ENCODE measurements at places on chromosomes 1 and 21.

DNA sequence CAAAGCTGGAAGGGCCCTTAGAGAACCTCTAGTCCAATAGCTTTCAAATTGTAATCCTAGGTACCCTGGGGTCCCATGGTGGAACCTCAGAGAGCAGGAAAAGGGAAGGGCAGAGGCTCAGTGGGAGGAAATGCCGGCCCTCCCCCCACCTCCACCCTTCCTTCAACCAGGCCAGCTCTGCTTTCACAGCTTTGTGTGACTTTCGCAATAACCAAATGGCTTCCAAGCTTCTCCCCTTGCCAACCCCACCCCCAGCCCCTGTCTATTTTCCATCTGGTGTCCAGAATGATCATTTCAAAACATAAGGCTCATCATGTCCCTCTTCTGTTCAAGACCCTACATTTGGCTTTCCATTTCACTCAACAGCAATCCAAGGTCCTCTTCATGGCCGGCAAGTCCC is 74.4 kb downstream of the CD58 start:
- no peak for DNase-seq

- DNase-seq, result no peak
These were observed 210.3 kb downstream of the TOMM20 start for GRCh38 chr1:234918181-234918841.

DNA sequence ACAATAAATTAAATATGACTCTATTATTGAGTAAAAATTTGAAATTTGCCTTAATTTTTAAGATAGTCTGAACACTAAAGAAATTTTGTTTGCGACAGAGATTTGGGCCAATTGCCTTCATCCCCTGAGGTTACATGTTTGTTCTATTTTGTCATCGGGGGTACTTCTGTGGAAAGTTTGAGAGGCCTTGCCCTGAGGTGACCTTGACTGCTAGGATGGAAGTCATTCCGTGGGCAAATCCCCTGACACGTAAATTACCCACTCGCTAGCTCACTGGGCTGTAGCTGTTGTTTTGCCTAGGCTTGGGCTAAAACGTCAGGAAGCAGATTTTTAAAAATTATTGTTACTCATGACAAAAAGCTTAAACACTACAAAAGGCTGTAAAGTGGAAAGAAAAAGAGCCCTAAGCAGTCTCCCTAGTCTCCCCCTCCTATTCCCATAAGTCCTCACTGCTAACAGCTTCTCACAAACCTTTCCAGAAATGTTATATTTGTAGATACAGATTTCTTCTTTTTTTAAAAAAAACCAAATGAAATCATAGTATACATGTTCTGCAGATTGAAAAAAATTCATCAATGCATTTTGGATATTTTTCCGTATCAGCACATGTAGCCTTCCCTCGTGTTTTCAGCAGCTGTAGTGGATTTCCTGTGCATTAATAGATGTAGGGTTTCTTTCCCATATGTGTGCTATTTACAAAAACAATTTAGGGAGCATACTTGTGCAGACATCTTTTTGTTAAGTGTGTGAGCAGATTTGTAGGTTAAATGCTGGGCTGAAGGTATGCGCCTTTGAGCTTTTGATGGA is 142.7 kb downstream of the MRPS6 start:
- no peak for DNase-seq

DNA sequence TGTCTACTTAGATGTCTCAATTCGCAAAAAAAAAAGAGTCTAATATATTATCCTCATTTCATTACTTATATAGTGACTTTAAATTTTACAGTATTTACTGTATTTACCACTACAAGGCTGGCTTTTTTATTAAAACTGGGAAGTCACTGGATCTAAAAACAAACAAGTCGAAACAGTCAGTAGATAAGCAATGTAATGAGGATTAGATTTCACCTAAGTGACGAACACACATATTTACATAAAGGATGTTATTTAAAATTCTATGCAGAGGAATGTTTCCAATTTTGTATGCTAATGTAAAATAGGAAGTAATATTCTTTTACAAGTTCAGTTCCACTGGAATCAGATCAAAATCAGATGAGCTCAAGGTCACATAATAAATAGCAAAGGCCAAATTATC is 28.3 kb downstream of the TTC13 start:
- DNase-seq, result no peak

- DNase-seq, result no peak
These were observed 133.6 kb downstream of the EIF4G3 start for GRCh38 chr1:21042929-21043605.

- DNase-seq, result no peak
These were observed 667 bp upstream of the NID1 start for GRCh38 chr1:236065509-236066005.

DNA sequence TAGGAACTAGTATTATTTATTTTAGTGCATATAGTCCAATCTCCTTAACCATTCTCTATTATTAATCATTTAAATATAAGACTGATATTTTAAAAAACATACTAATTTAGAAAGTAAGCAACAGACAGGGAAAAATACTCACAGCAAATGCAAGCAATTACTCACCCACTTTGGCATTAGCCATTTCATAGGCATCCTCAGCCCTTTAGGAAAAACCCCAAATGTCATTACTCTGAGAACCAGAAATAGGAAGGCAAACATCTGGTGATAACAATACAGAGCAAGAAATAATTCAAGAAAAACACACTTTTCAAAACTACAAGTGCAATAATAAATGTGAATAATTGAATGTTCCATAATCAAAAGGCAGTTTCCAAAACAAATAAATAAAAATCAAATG is 545.1 kb downstream of the PLPP3 start:
- no peak for DNase-seq

DNA sequence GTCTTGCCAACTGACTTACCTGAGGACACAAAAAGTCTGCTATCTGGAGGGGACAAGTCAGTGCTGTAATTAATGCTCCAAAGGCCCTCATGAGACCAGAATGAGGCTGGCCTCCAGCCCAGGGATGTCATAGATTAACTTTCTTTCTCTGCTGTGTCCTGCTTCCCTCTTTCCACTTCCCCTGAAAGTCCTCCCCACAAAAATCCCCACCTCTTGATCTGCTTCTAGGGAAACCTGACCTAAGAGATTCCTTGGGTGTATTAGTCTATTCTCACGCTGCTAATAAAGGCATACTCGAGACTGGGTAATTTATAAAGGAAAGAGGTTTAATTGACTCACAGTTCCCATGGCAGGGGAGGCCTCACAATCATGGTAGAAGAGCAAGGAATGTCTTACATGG is 39.2 kb downstream of the RUNX3 start:
- DNase-seq, result no peak

DNA sequence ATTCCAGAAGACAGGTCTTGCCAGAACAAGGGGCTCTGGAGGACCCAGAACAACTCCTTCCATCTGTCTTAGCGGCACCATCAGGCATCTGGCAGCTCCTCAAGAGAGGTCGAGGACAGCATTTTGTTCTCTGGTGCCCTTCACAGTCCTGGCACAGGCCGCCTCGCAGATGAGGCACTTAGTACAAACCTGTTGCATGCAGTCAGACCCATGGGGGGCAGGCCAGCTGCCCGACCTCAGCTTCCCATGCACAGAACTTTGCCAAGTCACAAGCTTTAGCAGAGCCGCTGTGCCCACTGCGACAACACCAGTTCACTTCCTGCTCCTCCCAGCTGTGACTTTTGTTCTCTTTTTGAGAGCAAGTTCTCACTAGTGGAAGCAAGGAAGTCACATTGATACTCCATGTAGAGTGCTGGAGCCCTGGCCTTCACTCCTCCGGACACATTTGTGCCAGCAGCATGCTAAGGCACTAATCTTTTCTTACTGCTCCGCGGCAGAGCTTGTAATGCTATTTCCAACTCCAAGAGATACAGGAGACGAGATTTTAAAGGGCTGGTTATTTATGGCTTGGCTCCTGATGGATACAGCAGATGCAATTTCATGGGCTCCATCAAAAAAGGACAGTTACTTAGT is 44.6 kb downstream of the HMGB4 start:
- DNase-seq, result no peak

DNA sequence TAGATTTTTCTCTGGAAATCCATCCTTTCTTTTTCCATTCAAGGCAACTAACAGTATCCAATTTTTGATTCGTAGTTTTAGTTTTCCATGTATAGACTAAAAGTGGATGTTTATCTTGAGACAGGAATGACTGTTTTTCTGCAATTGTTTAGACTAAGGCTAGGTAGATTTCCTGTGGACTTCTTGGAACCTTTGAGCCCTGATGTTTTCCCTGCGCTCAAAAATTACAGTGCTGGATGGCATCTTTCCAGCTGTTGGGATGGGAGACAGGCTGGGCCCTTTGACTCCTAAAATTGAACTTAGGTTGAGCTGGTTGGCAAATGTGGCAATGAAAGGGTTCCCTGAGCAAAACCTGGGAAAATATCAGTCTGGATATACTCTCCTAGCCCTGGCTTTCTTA is 180.4 kb downstream of the DHRS3 start:
- no peak for DNase-seq

GRCh38 chr1:232353001-232353400 is 276.9 kb downstream of the SIPA1L2 start:
- DNase-seq, result no peak

DNA sequence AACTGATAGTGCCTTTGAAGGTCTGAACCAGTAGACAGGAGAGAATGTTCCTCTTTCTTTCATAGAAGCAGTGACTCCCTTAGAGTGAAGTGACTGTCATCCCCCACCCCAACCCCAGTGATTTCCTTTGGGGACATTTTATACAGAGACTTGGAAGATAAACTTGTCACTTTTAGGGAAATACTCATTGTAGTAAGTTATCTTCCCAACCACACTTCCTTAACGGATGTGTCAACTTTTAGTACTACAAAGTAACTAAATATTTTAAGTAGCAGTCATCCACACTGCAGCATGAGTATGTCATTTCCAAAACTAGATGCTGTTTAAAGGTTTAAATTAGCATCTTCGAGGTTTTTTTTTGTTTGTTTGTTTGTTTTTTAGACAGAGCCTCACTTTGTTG is 13.7 kb downstream of the LRRC8B start:
- DNase-seq, result no peak

DNA sequence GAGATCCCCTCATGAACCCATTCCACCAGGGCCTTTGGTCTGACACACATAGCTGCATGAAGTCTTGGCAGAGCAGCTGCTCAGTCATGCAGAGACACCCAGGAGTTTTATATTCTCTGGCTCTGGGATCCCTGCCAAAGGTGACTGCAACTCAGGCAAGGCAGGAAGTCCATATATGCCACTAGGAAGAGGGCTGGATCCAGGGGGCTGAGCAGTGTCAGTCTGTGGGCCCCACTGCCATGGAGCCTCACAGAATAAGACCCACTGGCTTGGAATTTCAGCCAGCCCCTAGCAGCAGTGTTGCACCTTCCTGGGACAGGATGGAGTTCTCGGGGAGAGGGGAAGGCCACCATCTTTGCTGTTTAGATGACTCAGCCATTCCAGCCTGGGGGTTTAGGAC is 199.7 kb downstream of the TBX15 start:
- no peak for DNase-seq

DNA sequence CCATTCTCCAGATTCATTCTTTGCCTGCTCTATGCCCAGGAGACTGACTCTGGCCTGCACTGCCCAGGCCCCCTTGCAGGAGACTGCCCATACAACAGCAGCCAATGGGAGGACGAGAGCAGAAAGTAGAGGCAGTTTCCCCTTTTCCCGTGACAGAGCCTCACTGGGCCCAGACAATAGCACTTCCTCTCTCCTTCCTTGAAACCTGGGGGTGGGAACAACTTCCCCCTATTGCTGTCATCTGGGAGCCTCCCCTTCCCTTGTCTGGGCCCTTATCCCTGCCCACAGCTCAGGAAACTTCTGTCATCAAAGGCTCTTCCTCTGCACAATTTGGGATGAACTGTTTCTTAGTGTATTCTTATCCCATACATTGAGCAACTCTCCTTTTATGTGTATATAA is 60.8 kb upstream of the KCNJ15 start:
- DNase-seq, result no peak

DNA sequence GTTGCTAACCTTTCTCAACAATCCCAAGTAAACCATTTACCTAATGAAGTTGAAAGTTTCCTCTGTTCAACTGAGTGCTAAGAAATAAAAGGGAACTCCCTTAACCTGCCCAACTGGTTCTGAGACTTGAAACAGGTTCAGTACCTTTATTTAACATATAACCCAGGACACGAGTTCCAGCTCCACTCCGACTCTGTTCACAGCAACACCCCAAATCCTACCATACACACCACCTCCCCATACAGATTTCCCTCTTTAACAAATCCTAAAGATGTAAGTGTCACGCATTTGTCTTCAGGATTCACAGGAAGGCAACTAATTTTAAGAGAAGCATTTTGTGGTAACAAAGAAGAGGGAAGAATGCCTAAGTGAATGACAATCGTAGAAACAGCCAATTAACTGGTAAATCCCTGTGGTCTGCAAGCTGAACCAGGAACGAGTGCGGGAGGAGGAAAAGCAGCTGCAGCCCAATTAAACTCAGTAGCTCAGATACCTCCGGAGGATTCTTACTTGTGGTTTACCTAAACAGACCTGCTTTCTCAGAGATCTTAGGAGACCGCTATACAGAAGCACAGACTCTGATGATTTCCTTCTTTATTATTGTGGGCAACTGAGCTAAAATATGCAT is 134.5 kb upstream of the MAGI3 start:
- no peak for DNase-seq

GRCh38 chr1:243628476-243628907 is 221.6 kb downstream of the AKT3 start:
- no peak for DNase-seq

All from stimulated activated CD4-positive, alpha-beta T cell treated with anti-CD3 and anti-CD28 coated beads, TNF-alpha, amount 100 ng/mL, for 1 hour (primary cell).